Mesenteric fat pad (tissue), 1 donor: ENCODE measurements at places on chromosomes 12 and 14. TPM values are rescaled to one million over a fixed set of nuclear protein-coding genes. Genes with fewer than 3 reads are reported as not detected.

The SLC10A1 gene
- total RNA-seq: not detected

The CCDC175 gene
- not detected for total RNA-seq

- peak; percentile 98 for DNase-seq
Measured at GRCh38 chr12:51951199-51951842, at the start of gene ACVR1B. TSS of gene ACVR1B (plus strand) at chr12:51951699. CDS start at chr12:51951744, 45 bp downstream.

GRCh38 chr14:86852530-86852929 is 1140.5 kb downstream of the GALC start:
- DNase-seq: no peak
